ENCODE measurements at places on chromosomes 11 and 22. TPM values are rescaled to one million over a fixed set of nuclear protein-coding genes. Genes with fewer than 3 reads are reported as not detected.

Gene C1QTNF4
- polyA plus RNA-seq, result 4.3 TPM

GRCh38 chr22:38758276-38758945 is 2.6 kb upstream of the SUN2 start:
- DNase-seq, result no peak

Gene DAGLA
- polyA plus RNA-seq, result 3.3 TPM

Gene FOSL1
- 0.25 TPM for polyA plus RNA-seq

DNA sequence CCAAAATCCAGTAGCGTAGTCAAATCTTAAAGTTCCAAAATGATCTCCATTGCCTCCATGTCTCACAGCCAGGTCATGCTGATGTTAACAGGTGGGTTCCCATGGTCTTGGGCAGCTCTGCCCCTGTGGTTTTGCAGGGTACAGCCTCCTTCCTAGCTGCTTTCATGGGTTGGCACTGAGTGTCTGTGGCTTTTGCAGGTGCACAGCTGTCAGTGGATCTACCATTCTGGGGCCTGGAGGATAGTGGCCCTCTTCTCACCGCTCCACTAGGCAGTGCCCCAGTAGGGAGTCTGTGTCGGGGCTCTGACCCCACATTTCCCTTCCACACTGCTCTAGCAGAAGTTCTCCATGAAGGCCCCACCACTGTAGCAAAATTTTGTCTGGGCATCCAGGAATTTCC is 132.8 kb downstream of the KCNC1 start:
- no peak for DNase-seq

- no peak for DNase-seq
Observed at GRCh38 chr11:92804388-92804966, 165.0 kb upstream of the MTNR1B start.

Gene PRRG4
- polyA plus RNA-seq, result 5.5 TPM

Gene MRGPRX4
- not detected for polyA plus RNA-seq

GRCh38 chr11:127997594-127997993 is 589.8 kb downstream of the ETS1 start:
- no peak for DNase-seq

GRCh38 chr11:108639146-108639545 is 25.7 kb upstream of the DDX10 start:
- DNase-seq, result no peak

- DNase-seq, result no peak
Observed at GRCh38 chr11:128689591-128689947, 4.3 kb upstream of the FLI1 start.

- no peak for DNase-seq
Observed at GRCh38 chr22:49087198-49087597, 740.5 kb downstream of the BRD1 start.

- no peak for DNase-seq
Observed at GRCh38 chr11:69380451-69380901, 86.5 kb downstream of the MYEOV start.

GRCh38 chr11:98834776-98835175 is 186.0 kb upstream of the CNTN5 start:
- no peak for DNase-seq

Gene GSTT2B
- 4.3 TPM for polyA plus RNA-seq

GRCh38 chr11:47558695-47559094 is 5.8 kb upstream of the CELF1 start:
- no peak for DNase-seq

GRCh38 chr11:83454674-83455073 is 168.5 kb upstream of the CCDC90B start:
- no peak for DNase-seq

DNA sequence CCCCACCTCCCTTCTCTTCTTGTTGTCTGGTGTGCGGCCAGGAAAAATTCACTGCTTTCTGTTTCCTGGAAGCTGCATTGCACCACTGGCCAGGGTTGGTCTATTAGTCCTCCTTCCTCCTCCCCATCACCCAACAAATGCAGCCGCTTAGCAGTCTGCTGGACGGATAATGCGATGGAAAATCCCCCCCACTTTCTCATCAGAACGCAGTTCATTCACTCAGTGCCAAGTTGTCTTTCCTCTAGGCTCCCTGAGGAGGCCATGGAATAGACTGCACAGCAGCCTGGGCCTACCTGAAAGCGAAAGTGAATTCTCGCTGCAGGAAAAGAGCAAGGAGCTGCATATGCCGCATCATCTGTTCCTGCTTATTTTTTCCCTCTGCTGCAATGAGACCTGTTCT is 513.6 kb downstream of the METTL15 start:
- no peak for DNase-seq

GRCh38 chr11:21553795-21554194 is 639.1 kb upstream of the ANO5 start:
- no peak for DNase-seq

DNA sequence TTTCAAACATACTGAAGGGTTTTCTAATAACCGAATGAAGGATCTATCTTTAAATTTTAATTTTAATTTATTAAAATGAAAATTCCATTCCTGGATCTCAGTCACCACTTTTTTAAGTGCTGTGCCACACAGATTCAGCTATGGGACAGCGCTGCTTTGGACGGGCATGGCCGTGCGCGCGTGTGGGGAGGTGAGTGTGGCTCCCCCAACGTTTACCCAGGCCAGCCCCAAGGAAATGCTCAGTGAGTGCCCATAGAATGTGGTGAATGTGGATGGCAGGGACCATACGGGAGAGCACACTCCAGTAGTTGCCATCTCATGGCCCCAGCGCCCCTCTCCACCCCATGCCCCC is 88.0 kb upstream of the KCNQ1OT1 start:
- no peak for DNase-seq
